Endodermal cell (in vitro differentiated cells): ENCODE measurements at places on chromosomes 12 and 14. TPM values are rescaled to one million over a fixed set of nuclear protein-coding genes. Genes with fewer than 3 reads are reported as not detected.

GRCh38 chr12:50569321-50569720 lies 64.5 kb downstream of the DIP2B start:
- DNase-seq: no peak

DNA sequence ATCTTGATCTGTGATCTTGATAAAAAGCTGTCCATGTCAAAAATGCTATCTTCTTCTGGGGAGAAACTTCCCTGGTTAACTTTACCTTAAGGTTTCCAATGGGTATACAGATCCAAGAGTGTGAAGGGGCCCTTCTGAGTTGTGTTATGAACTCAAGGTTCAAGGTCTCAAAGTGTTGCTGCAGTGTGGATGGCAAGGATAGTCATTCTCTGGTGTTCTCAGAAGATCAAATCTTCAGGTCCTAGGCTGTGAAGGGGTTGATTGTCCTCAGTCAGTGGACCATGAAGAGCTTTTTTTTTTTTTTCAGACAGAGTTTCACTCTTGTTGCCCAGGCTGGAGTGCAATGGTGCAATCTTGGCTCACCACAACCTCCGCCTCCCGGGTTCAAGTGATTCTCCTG lies 114.4 kb downstream of the SPTSSA start:
- DNase-seq: no peak

DNA sequence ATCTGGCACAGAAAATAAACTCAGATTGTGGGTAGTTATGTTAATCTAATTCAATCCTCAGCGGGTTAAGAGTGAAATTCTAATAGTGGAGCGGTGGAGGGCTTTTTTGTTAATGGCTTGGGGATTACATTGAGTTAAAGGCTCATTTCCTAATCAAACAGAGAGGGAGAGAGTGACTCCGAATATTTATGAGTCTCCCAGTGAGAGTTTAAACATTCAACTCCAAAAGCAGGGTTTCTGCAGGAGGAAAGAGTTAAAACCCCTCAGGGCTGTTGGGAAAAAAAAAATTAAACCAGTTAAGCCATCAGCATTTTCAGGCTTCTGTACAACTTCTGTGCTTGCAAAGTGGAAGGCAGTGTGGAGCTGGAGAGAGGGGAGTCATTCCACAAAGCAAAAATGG lies 62.1 kb upstream of the ESRRB start:
- no peak for DNase-seq

DNA sequence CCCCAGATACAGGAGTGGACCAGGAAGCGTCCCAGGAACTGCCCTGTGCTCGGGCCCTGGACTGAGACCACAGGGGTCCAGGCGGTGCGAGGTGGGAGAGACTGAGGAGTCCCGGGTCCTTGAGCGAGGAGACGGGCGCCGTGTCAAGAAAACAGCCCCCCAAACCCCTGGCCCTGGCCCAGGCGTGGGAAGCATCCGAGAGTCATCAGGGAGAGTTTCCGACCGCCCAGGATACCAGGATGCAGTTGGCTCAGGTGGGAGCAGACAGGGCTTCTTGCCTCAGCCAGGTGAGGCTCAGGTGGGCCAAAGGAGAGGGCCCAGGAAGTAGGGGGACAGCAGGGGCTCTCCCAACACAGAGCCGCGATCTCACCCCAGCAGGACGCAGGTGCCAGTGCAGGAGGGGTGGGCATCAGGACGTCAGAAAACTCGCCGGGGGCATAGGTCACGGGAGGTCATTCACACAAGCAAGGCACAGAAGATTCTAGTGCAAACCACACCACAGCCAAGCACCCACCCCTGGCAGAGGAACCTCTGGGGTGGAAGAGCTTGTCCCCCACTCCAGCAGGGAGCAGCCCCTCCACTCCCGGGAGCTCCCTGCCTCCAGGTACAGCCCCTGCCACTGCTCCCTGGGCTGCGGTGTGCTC lies 102.5 kb upstream of the EIF5 start:
- DNase-seq: no peak

GRCh38 chr12:64752833-64753238 lies 6.4 kb downstream of the GNS start:
- DNase-seq: no peak

DNA sequence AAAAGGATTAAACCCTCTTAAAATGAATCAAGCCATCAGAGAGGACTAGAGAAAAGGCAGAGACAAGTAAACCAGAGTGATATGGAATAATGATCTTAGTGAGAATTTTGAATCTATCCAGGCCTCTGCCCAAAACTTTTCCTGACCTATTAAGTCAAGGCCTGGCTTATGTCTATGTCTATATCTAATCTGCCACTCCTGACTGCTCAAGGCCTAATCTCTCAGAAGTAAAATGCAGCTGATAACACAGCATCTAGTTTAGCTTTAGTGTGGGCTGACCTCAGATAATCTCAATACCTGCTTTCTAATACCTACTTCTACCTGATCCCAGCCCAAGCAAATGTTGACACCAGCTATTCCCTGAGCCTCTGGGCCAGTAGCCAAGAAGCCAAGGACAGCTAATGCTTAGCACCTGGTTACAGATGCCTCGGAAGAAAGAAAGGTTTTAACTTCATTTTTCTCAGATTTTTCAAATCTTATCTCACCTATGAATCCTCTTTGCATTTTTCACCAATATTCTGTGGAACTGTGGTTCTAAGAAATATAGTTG lies 1472.5 kb upstream of the SEL1L start:
- DNase-seq: peak; percentile 41

MYO1H gene
- not detected in 3 replicates for total RNA-seq
